ENCODE measurements at places on chromosomes 6 and 20. TPM values are rescaled to one million over a fixed set of nuclear protein-coding genes. Genes with fewer than 3 reads are reported as not detected.

PLCB4 gene
- 2.0 TPM for total RNA-seq

MARCKS gene
- 74.1 TPM for total RNA-seq

LY6G5C gene
- total RNA-seq: 0.43 TPM

SAYSD1 gene
- total RNA-seq: 8.7 TPM

SKIC2 gene
- 84.7 TPM for total RNA-seq

SIM1 gene
- not detected for total RNA-seq

CLPSL1 gene
- total RNA-seq: not detected

DPPA5 gene
- not detected for total RNA-seq

CST5 gene
- not detected for total RNA-seq

SGK2 gene
- 0.28 TPM for total RNA-seq

TPMT gene
- total RNA-seq: 11.0 TPM

C20orf141 gene
- total RNA-seq: 0.37 TPM

ENPP3 gene
- total RNA-seq: 0.37 TPM

SLC22A2 gene
- total RNA-seq: not detected

LATS1 gene
- 4.9 TPM for total RNA-seq
